ENCODE measurements at places on chromosomes 4 and X.

- DNase-seq = no peak
Measured at GRCh38 chr4:163556177-163556576, 61.7 kb downstream of the TMA16 start.

GRCh38 chr4:42284030-42284429 is 113.3 kb upstream of the SHISA3 start:
- DNase-seq = no peak

GRCh38 chr4:93710101-93710846 is 118.3 kb upstream of the ATOH1 start:
- DNase-seq = no peak

GRCh38 chr4:66804979-66805378 is 740.3 kb downstream of the CENPC start:
- DNase-seq = no peak

DNA sequence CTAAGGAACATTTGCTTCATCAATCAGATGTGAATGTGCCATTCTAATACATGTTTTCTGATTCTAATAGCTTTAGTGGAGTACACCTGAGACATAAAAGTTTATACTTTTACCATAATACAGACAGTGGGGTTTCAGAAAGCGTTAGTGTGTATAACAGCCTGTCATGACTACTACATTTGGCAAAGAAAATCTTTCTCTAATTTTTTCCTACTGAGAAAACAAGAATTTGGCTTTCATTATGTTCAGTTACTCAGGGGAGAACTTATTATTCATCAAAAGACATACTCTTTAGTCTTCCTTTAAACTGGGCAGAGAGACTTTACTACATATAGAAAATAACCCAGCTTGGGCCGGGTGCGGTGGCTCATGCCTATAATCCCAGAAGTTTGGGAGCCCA is 104.9 kb downstream of the PCDH18 start:
- DNase-seq = no peak

DNA sequence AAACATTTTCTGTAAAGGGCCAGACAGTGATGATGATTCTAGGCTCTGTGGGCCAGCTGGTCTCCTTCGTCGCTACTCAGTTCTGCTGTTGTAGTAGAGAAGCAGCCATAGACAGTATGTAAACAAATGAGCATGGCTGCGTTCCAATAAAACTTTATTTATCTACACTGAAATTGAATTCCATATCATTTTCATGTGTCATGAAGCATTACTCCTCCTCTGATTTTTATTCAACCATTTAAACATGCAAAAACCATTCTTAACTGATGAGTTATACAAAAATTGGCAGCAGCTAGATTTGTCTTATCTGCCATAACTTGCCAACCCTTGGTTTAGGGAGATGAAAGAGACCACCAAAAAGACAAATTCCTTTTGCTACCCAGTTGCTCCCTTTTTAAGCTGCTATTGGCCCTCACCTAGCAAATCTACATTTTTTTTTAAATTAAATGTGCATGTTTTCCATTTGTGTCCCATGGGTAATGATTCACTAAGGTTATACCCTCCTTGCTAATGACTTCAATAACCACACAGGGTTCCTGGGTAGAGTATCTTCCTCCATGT is 309.9 kb downstream of the DHX15 start:
- DNase-seq = no peak

GRCh38 chr4:115657991-115658650 is 544.7 kb upstream of the NDST4 start:
- no peak for DNase-seq

- DNase-seq = no peak
Measured at GRCh38 chrX:17635231-17635630, 102.1 kb upstream of the SCML1 start.

DNA sequence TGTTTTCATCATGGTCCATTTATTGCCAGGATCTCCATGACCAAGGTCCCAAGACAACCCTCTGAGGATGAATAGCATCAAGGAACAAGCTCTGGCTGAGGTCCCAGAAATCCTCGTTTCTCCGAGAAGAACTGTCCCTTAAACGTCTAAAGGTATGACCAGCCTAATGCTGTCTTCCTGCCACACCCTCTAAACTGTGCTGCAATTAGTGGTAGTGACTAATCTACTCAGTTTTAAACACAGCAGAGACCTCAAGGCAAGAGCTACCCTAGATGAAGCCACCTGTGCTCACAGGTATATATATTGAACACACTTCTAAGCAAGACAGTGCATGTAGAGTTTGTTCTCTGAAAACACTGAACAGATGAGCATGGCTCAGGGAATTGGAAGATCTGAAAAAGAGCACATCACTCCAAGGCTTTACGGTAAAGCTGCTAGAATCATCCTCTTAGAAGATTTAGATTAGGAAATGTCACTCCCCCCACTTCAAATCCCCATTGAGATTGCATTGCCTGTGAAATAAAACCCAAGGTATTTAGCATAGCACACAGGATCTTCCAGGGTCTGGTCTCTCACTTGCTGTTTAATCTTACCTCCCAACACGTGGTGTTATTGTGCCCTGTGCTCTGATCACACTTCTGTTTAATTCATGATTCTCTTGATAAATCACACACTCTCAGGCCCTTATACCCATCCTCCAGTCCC is 173.9 kb upstream of the VCX3A start:
- no peak for DNase-seq

Data from activated gamma-delta T cell treated with anti-CD3 and anti-CD28 coated beads, Interleukin-2, amount 50 U/mL, for 16 hours (primary cell).